Bronchial epithelial cell (primary cell): ENCODE measurements at places on chromosomes 16 and 17.

GRCh38 chr16:58345574-58346354, 46.5 kb upstream of the GINS3 start:
- DNase-seq = peak; percentile 24

DNA sequence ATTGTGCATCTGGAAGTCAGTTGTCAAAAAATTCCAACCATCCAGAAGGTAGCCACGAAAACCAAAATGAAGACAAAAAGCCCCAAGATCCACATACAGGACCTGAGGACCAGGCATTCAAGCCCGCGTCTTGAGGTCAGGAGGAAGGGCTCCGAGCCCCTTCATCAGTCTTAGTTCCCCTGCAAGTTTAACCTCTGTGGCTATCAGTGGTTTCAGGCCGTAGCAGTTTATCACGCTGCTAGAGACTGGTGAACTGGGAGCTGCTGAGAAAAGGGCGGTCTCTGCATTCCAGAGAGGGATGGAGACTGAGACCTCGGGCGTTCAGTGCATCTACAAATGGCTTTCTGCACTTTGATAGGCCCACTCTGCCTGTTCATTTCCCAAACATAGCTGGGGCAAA, 70.6 kb downstream of the IRF8 start:
- no peak for DNase-seq

DNA sequence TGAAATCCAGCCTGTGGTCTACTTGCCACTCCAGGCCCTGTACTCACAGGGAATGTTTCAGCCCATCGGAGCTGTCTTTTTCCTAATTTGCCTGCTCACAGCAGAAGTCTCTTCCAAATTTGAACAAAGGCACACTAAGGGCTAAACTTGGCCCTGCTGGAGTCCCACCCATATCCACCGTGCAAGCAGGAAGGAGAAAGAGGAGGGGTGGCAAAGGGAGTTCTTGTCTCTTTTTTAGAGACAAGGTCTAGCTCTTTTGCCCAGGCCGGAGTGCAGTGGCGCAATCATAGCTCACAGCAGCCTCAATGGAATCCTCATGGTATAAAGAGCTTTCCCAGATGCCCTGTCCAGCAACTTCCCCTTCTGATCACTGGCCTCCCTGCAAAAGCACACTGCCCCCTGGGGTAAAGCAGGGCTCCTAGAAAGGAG, 2.7 kb upstream of the PRM1 start:
- no peak for DNase-seq

- no peak for DNase-seq
Measured at GRCh38 chr17:77526728-77527350, 386.1 kb downstream of the SEC14L1 start.

DNA sequence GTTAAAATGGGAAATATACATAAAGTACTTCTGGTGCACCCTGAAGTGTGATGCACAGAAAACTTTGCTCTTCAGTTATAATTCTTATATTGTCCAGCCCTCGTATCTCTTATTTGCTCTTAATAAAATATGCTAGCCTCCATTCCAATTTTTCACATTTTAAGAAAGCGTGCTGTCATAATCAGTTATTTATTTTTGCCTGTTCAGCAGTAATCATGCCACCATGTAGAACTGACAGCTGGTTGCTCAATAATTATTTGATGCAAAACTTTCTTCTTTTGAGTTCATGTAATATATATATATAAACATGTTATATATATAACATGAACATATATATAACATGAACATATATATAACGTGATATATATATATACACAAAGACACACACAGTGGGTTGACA, 294.6 kb downstream of the CNTNAP4 start:
- no peak for DNase-seq

- no peak for DNase-seq
Measured at GRCh38 chr16:89300311-89300975, 82.9 kb downstream of the ZNF778 start.

- DNase-seq = peak; percentile 35
Measured at GRCh38 chr16:29816694-29817441, 916 bp downstream of the PAGR1 start.

GRCh38 chr16:72172105-72173034, at the start of gene PMFBP1:
Gene PMFBP1 (minus strand): TSS chr16:72172155. CDS start chr16:72171208, 947 bp downstream.
- peak; percentile 87 for DNase-seq

DNA sequence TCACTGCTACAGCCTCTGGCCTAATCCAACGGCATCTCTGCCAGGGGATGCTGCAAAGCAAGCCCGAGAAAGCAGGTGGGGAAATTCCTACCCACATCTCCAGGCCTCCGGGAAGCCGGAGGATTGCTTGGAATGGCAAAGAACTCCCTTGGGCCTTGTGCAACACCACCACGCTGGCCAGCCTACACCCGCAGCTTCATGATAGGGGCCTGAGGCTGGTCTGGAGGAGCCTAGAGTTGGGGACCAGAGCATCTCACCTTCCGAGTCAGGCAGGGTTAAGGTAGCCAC, 20.3 kb downstream of the GGA3 start:
- no peak for DNase-seq

GRCh38 chr16:67437513-67437912, 6.6 kb downstream of the HSD11B2 start:
- no peak for DNase-seq

GRCh38 chr17:42112552-42113176, at the start of gene DHX58:
Gene DHX58 (minus strand): TSS chr17:42112714. CDS start chr17:42111892, 822 bp downstream.
- DNase-seq = peak; percentile 80

- DNase-seq = peak; percentile 4
Measured at GRCh38 chr17:6713130-6713917, at the start of gene SLC13A5. Gene SLC13A5 (minus strand): TSS chr17:6713369. CDS start chr17:6713333, 36 bp downstream.

DNA sequence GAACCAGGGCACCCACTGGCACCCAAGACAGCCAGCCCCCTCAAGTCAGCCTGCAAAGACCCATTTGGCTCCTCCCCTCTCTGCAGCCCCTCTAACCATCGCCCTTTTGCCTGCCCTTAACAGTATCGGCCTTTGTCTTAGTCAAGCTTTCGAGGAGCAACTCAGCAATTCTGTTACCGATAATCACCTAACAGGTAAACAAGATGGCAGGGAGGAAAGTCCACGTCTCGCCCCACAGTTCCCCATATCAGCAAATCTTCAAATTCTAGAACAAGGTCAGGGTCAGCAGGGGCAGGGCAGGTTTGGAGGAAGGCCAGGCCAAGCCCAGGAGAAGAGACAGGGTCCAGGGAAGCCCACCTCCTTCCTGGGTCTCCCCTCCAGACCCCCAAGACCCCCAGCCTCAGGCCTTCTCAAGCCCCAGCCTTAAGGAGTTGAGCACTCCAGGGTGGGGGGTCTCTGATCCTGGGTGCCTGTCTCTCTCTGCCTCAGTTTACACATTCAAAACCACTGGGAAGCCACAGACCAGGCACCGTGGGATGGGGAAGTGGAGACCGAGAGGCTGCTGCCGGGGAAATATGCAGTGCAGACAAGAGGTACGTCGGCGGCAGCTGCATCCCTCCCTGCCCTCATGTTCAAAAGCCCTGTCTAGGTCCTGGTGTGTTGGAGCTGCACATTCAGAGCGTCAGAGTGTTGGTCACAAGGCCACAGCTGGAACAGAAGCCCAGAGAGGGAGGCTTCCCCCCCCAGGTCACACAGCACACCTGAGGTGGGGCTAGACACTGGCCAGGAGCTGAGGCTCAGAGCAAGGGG, 3.9 kb upstream of the OSGIN1 start:
- no peak for DNase-seq

DNA sequence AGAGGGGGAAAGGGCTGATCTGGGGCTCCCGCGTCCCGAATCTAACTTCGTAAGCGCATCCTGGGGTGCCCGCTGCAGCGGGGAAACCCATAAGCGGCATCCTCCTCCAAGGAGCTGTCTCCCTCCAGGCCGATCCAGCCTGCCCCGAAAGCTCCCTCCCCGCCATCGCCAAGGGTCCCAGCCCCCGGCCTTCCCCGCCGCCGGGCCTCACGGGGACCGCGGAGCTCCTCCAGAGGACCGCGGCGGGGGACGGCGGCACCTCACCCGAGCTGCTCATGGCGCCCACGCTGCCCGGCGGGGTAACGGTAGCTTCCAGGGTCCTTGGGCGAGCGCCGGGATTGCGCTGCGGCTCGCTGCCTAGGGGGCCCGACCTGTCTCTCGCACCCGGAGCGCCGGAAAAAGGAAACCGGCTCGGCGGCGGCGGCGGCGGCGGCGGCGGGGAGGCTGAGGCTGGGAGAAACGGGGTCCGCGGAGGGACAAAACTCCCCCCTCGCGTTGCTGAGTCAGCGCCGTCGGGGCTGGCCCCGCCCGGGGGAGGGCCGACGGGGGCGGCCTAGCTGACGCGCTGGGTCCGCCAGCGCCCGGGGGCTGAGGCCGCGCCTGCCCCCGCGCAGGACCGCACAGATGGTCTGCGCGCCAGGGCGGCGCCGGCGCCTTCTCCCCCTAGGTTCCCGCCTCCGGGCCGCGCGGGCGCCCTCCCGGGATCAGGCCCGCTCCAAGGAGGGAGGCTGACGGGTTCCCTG, at the start of gene BLMH:
Gene BLMH, minus strand, starts transcription at position 402 of the 743 bp plus-strand sequence. Its CDS starts 125 bp downstream, at position 277.
- DNase-seq = peak; percentile 43

DNA sequence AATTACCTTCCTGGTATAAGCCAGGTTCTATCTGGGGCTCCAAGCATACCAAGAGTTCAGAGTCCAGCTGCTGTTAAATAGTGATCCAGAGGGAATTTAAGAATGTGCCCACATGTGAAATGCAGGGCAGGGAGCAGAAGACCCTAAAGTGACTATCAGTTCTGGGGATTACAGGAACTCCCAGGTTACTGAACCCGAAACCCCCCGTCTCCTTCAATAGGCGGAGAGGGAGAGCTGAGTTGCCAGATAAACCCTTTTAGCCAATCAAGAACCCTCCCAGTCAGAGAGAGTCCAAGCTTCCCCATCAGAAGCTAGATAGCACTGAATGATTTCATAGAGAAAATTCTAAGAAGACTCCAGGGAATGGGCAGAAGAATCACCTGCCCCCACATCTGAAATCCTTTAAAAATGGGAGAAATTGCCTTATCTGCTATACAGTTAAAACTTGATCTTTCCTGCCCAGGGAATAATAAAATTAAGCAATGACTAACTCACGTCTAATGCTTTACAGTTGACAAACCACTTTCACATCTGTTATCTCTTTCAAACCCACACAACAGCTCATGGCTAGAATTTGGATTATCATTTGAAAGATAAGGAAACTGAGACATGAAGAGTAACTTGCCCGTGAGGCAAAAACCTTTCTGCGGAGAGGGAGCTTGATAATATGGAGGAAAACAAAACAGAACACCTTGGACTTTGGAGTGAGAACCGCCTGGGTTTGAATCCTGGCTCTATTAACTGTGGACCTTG, 10.2 kb downstream of the NOG start:
- no peak for DNase-seq

DNA sequence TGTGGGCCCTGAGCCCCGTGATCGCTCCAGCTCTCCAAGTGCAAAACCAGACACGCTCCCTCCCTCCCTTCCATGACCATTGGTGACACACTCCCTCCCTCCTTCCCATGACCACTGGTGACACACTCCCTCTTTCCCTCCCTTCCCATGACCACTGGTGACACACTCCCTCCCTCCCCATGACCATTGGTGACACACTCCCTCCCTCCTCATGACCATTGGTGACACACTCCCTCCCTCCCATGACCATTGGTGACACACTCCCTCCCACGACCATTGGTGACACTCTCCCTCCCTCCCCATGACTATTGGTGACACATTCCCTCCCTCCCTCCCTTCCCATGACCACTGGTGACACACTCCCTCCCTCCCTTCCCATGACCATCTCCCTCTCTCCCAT, 56.3 kb downstream of the LMF1 start:
- DNase-seq = peak; percentile 6

DNA sequence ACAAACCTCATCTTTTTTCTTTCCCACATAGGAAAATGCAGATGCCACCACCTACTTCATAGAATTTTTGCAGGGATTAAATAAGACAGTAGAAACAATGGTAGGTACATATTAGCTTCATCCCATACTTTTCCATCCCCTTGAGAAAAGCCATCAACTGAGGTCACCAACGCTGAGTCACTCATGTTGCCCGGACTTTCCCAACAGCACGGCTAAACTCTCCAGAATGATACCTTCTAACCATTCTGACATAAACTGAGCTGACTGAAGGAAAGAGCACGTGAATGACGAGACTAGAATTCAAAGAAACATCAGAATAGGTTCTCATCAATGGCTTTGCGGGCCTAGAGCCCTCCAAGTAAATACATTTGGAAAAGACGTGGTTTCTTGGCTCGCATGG, 146.0 kb upstream of the RCVRN start:
- DNase-seq = no peak

GRCh38 chr17:17965152-17965721, 7.0 kb downstream of the TOM1L2 start:
- no peak for DNase-seq

- DNase-seq = no peak
Measured at GRCh38 chr16:79769270-79769927, 168.9 kb upstream of the MAF start.

DNA sequence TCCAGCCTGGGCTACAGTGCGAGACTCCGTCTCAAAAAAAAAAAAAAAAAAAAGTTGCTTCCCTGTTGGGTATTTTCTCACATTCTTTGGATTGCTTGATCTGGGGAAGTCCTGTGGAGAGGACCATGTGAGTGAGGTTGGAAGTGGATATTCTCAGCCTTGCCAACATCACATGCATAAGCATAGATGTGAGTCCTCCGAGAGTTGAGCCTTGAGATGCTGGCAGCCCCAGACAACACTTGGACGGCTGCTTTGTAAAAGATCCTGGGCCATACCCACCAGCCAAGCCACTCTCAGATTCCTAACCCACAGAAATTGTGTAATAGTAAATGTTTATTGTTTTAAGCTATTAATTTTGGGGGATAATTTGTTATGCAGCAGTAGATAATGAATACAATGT, 1570.0 kb upstream of the GOT2 start:
- no peak for DNase-seq

- DNase-seq = no peak
Measured at GRCh38 chr17:29982991-29983653, 41.7 kb downstream of the EFCAB5 start.

DNA sequence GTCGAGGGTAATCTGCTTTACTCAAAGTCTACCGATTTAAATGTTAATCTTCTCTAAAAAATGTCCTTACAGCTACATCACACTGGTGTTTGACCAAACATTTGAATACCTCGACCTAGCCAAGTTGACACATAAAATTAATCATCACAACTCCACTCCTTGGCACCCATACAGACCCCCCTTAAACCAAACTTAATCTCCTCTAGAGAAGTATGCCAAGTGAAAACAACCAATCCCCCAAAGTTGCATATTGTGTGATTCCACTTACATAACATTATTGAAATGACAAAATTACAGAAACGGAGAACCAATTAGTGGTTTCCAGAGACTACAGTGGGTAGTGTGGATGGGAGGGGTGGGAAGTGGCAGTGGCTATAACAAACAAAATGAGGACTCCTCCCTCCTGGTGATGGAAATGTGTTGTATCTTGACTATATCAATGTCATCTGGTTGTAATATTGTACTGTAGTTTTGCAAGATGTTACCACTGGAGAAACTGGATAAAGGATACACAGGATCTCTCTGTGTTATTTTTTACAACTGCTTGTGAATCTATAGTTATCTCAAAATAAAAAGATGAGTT, 39.4 kb downstream of the CAPNS2 start:
- DNase-seq = peak; percentile 24
